ENCODE measurements at places on chromosomes 13 and 19.
A peak's percentile ranks its signal among the peaks of the same experiment; 100 is the strongest.

- no peak for DNase-seq
Observed at GRCh38 chr19:18274781-18275356, 617 bp upstream of the IQCN start.

- DNase-seq = no peak
Observed at GRCh38 chr13:94537740-94538630, 58.0 kb downstream of the TGDS start.

DNA sequence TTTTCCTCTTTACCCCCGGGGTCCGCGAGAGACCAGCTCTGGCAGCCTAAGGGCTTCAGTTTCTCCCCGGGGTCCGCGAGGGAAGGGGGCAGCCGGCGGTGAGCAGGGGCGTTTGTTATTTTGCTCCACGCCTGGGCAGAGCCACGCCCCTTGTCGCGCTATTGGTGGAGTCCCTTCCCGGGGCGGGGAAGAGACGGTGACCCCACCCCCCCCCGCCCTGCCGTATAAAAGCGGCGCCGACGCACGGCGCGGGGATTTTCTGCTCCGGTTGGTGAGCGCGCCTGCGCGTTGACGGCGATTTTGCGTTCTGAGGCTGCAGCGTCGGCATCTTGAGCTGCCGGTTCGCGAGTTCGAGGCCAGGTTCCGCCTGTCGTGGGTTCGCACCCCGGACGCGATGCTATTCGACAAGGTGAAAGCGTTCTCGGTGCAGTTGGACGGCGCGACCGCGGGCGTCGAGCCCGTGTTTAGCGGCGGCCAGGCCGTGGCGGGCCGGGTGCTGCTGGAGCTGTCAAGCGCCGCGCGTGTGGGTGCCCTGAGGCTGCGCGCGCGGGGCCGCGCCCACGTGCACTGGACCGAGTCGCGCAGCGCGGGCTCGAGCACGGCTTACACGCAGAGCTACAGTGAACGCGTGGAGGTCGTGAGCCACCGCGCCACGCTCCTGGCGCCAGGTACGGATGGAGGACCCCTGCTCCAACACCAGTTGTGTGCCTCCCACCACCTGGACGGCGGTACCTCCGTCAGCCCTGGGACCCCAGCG lies at the start of gene ARRDC2:
Gene ARRDC2 (plus strand): TSS at position 254 of the 757 bp plus-strand sequence. CDS start 141 bp downstream, at position 395.
- peak; percentile 71 for DNase-seq

DNA sequence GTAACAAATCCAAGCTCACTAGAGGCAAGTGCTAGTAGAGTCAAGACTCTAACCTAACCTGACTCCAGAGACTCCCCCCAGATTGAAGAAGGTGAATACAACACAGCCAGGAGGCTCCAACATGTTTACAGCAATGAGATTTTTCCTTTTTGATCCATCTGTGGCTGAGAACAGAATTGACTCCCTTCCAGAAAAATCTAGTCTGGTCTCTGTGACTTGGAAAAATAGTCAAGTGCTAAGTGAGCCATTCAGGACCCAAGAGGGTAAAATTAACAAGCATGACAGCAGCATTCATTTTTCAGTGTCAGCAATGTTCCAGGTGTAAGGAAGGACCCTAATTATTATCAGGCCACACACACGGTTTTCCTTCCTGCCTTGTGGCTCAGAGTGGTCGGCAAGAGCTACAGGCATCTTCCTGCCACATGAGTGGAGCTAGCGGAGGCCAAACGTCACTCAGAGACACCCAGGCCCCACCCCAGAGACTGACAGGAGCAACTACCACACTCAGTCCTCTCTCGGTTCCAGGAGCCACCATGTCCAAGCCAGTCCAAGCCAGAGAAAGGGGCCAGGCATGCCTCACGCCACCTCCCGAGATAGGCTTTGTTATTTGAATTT lies 395.1 kb downstream of the FOXO1 start:
- DNase-seq = no peak

DNA sequence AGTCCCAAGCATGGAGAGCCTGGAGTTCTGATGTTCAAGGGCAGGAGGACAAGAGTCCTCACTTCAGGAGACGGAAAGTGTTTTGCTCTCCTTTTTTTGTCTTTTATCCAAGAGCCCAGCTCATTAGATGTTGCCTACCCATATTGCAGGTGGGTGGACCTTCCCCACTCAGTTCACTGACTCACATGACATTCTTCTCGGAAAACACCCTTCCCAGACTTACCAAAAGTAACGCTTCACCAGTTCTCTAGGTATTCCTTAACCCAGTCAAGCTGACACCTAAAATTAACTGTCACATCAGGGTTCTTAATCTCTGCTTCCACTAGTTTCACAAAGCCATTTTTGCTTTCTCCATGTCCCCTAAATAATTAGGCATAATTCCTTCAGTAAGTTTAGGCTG lies 2215.4 kb upstream of the PCDH20 start:
- DNase-seq = no peak

GRCh38 chr19:35134601-35135242 lies at the start of gene LGI4:
Gene LGI4, minus strand, starts transcription at chr19:35135059. Its CDS starts 379 bp downstream, at chr19:35134680.
- no peak for DNase-seq

DNA sequence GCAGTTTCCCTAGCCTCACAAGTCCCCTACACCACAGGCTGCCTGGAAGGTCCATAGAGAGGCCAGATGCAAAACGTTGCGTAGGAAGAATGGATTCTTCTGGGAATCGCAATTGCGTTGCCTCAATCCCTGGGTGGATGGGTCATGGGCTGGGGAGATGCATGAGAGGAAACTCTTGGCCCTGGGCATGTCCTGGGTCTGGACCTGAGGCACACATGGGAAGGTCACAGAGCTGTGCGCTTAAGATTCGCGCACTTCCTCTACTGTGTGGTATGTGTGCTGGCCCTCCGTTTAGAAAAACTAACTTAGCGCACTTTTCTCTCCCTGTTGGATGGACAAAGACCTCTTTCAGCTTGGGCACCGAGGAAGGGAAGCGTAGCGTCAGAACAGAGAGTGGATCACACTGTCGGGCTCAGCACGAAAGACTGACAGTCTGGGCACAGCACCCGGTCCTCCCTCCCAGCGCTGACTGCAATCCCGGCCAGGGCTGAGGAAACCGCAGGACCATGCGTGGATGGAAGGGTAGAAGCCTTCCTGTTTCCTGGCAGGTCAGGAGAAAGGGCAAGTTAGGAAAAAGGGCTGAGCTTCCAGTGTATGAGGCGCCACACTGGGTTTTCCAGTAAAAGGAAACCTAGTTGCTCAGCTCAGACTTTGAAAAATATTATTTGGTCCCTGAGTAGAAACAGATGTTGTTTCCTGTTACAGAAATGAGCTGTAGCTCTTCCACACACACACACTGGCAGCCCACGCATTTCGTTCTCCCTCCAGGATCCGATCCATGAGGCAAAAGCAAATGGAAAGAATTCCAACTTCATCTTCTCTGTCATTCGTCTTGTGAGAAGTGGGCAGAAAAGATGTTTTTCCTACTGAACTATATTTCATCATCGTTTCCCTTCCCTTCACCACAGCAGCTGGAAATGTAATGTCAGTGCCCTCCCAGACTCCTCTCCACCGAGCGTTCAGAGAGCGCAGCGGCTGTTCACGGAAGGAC lies 86.0 kb downstream of the ING1 start:
- DNase-seq = no peak

- no peak for DNase-seq
Observed at GRCh38 chr13:51222686-51223559, 725 bp downstream of the FAM124A start.

- DNase-seq = no peak
Observed at GRCh38 chr13:30830638-30830965, 75.5 kb upstream of the MEDAG start.

DNA sequence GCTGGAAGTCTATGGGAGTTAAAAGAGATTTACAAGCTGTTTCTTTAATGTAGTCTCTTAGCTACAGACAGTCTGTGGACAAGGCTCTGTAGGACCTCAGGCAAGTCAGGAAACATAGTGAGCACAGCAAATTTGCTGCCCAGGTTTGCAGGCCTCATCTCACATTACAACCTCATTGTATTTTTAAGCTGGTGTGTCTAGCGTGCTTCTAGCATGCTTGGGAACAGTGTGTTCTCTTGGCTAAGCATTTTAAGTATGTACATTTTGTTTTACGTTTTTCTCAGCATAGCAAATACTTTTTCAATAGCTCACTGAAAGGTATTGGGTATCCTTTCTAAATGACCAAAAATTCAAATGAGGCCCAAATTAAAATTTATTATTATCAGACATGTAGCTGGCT lies 113.2 kb downstream of the STARD13 start:
- no peak for DNase-seq

GRCh38 chr19:2591537-2592291 lies 110.8 kb downstream of the GNG7 start:
- DNase-seq = no peak

DNA sequence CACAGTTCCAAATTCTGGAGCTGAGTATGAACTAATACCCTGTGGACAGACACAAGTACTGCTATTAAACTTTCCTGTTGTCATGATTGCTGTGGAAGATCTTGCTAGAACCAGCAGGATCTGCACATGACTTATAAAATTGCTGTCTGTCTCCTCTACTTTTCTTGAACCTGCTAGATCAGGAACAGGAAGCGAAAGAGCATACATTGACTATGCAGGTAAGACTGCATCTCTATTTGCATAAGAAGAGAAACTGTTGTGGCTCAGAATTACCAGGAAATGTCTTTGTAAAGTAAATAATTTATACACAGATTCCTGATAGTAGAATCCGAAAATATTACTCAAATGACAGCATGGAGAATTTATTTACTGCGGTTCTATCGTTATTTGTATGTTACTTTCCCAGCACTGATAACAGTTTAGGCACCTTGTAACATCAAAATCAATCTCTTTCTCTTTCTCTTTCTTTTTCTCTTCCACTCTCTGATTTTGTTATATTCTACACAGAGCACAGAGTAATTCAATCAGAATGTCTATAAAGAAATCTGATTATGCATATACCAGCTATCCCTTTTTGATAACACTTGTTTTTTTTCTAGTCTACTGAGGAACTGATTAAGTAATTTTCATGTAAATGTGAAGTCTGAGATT lies 226.5 kb downstream of the MYO16 start:
- no peak for DNase-seq

DNA sequence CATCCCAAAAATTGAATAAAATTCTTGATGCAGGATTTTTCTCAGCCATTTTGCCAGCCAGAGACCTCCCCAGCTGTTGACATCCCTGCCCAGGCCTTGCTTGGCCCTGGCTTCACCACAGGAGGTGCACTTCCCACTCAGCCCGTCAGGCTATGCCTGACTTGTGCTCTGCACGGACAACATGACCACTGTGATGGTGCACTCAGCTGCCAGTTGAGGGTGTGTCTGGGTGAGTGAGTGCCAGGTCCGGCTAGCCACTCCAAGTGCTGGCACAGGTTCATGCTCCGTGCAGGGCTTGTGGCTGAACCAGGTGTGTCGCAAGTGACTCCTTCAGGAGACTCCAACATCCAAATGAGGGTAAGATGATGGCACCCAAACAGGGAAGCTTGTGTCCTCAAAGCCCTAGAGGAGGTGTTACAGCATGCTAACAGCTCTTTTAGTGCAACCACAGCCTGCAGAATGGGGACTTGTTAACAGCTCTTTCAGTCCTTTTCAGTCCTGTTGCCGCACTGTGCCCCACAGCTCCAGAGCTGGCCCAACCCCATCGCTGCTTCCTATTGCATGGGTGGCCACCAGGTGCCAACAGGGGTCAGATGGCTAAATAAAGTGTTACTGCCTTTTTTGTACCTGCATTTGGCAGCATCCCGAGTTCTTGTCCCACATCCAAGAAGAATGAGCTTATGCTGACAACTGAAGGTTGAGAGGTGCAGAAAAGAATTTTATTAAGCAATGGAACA lies 380.7 kb downstream of the SLITRK5 start:
- DNase-seq = no peak

Data from H1 (cell line).